ENCODE measurements at places on chromosomes 4 and X. TPM values are rescaled to one million over a fixed set of nuclear protein-coding genes. Genes with fewer than 3 reads are reported as not detected.

CENPVL1 gene
- not detected for total RNA-seq

CLGN gene
- total RNA-seq = 1.6 TPM

IQSEC2 gene
- total RNA-seq = 11.0 TPM

STOX2 gene
- total RNA-seq = 0.97 TPM

ADH1C gene
- total RNA-seq = not detected

DMP1 gene
- not detected for total RNA-seq

HS3ST1 gene
- total RNA-seq = not detected

RAB39B gene
- 0.43 TPM for total RNA-seq

TRAM1L1 gene
- 2.6 TPM for total RNA-seq

RTL9 gene
- total RNA-seq = under 0.01 TPM

MTMR1 gene
- 30.2 TPM for total RNA-seq

FGFBP2 gene
- total RNA-seq = not detected

TIMM8A gene
- total RNA-seq = 2.9 TPM

Data from fibroblast of villous mesenchyme (primary cell).